Right hindlimb (tissue), 1 donor: ENCODE measurements at places on chromosomes 3 and 15.

- peak; percentile 62 for DNase-seq
Measured at GRCh38 chr3:104437131-104437750, 929.5 kb upstream of the ALCAM start.

- DNase-seq, result no peak
Measured at GRCh38 chr3:49461443-49462171, 8.5 kb upstream of the DAG1 start.

DNA sequence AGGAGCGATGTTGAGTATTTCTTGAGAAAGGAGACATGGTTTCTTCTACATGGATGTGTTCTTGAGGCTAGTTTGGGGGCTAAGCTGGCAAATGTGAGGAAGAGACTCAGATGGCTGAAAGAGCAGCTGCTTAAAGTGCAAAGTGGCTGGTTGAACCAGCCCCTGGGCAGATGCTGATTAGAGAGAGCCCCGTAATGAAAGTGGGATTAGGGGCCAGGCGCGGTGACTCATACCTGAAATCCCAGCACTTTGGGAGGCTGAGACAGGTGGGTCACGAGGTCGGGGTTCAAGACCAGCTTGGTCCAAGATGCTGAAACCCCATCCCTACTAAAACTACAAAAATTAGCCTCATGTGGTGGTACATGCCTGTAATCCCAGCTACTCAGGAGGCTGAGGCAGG, 75.0 kb upstream of the GCNT3 start:
- DNase-seq, result no peak

DNA sequence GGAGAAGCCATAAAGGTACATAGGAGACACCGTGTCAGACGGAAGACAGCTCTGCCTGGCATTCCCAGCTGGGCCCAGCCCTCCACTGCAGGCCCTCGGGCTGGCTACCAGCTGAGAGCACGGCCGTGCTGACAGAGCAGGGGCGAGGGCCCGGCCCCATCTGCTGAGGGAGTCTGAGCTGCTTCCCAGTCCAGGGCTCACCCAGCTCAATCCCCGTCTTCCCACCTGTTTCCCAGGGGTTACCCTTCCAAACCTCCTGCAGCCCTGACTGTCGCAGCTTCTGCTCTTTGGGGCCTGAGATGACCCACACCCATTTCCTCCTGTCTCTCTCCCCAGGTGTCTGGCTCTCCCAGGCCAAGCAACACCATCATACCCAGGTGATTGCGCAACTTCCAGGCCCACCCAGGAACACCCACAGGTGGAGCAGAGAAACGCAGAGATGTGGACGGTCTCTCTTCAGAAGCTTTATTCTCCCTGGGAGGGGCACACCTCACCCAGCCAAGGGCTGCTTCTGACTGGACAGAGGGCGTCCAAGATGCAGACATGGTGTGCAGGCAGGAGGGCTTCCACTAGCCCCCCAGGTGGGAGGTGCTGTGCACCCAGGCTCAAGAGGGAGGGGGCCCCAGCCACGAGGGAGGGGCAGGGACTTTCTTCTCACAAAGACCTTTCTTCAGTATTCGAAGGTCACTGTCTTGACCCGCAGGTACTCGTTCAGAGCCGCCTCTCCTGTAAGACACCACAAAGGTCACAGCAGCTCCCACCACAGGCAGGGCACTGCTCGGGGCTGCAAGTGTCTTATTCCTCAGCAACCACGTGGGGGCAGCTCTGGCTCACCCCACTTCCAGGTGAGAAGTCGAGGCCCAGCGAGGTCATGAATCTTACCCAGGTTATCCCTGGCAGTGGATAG, 19.4 kb upstream of the SLC41A3 start:
- no peak for DNase-seq

DNA sequence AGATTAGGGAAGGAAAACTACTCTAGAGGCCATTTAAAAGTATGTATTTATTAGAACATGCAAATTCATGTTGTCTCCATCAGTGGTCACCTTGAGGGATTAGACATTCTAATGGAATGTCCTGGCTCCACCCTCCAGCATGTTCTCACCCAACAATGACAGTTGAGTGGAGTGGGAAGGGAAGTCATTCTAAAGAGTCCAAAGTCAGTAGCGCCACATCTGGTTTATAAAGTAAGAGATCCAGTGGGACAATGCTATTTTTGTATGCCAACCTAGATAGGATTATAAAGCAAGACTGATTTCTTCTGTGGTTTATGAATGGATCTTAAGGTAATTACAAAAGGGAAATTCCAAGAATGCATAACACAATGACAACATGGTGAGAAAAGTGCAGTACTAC, 33.3 kb downstream of the SLC24A1 start:
- no peak for DNase-seq

DNA sequence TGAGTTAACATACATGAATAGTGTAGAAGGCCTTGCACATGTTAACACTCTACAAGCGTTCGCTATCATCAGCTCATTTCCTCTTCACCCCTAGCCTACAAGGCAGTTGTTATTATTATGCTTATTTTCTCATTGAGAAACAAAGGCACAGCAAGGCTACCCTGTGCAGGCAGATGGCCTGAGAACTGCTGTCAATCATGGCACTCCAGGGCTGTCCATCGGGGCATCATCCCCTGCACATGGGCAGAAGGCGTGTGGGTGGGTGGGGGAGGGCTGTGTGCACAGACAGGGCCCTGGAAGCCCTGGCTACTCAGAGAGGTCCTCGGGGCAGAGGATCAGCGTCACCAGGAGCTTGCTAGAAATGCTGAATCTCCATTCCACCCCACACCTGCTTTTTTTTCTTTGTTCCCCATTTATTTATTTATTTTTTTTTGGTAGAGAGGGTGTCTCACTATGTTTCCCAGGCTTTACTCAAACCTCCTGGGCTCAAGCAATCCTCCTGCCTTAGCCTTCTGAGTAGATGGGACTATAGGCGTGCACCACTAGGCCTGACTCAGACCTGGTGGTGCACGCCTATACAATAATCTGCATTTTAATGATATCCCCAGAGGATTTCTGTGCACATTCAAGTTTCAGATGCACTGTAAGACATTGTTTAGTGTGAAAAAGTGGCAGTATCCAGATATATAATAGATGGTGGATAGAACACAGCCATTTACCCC, 9.6 kb upstream of the ZXDC start:
- no peak for DNase-seq

- DNase-seq, result no peak
Measured at GRCh38 chr3:129461022-129461421, 21.0 kb downstream of the IFT122 start.

DNA sequence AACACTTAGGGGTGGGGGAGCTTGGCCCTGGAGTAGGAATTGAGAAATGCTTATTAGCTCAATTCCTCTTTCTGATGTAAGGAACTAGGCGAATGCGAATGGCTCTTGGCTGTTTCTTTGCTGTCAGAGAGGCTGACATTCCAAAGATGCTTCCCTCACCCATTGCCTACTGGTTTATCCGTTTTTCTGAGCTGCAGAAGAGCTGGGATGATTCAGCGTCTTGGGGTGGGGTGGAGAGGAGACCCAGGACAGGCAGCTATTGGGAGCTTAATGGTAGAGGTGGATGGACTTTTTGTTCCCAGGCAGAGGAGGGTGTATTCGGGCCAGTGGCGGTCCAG, 9.8 kb downstream of the PLEKHO2 start:
- DNase-seq, result no peak

DNA sequence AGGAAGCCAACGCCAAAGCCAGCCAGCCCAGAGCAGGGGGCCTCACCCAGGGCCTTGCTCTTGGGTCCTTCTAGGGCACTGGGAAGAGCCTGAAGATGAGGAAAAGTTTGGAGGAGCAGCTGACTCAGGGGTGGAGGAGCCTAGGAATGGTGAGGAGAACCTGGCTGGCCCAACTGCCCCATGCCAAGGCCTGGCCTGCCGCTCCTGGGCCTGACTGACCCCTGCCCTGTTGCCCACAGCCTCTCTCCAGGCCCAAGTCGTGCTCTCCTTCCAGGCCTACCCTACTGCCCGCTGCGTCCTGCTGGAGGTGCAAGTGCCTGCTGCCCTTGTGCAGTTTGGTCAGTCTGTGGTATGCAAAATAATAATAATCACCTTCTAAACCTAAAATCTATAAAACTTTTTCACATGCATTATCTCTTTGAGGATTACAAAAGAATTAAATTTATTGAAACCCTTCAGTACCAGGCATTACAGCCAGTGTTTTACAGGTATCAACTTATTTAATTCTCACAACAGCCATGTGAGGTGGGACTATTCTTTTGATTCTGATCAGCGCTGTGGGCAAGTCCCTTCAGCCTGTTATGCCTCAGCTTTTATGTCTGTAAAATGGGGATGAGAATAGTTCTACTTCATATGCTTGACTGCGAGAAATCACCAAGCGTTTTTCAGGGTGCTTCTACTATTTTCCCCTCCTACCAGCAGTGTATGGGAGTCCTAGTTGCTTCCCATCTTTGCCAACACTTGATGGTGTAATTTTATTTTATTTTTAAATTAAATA, 1.6 kb downstream of the IL17RC start:
- no peak for DNase-seq

DNA sequence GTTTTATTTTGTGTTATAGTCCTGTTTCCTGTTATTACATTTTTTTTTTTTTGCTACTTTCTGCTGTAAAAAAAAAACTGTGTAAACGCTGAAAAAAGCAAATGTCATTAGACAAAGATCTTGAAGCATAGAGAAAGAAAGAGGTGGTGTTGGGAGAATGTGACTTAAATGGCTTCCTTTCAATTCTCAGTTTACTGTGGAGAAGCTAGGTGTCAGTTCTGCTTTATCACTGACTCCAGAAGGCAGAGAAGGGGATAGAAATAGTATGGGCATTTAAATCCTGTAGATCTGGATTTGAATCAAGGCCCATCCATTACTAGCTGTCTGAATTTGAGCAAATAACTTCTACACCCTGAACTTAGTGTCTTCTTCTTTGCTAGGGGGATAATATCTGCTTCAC, 23.0 kb downstream of the PPM1L start:
- no peak for DNase-seq

- DNase-seq, result no peak
Measured at GRCh38 chr3:177487635-177488186, 290.4 kb upstream of the TBL1XR1 start.

DNA sequence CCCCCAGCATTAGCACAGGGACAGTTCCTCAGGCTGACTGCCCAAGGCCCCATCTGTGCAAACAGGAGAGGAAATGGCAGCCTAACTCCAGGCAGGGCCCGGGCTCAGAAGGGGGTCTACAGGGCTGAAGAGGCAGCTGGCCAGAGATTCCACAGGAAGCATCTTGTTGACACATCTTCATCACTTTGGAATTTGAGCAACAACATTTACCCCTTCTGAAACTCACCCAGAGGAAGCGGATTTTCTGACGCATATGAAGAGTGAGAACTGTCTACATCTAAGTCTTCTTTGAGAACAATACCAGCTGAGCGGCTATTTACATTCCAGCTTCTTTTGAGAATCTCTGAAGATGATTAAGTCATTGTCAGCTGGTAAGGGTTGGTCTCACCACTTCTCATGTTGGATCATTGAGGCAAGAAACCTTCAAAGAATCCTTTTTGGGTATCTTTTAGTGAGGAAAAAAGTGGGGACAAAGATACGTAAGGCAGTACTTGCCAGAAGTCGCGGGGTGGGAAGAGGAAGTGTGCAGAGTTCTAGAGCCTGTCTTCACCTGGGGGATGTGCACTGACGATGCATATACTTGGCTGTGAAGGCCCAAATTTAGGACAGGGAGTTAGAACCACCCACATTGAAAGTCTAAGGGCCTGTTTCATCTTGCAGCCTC, 25.4 kb upstream of the SRP14 start:
- DNase-seq, result no peak

- peak; percentile 66 for DNase-seq
Measured at GRCh38 chr15:101267320-101268104, 9.8 kb downstream of the SELENOS start.
